NCI-H460 (cell line): ENCODE measurements at places on chromosomes 1 and 21. TPM values are rescaled to one million over a fixed set of nuclear protein-coding genes. Genes with fewer than 3 reads are reported as not detected.

DNA sequence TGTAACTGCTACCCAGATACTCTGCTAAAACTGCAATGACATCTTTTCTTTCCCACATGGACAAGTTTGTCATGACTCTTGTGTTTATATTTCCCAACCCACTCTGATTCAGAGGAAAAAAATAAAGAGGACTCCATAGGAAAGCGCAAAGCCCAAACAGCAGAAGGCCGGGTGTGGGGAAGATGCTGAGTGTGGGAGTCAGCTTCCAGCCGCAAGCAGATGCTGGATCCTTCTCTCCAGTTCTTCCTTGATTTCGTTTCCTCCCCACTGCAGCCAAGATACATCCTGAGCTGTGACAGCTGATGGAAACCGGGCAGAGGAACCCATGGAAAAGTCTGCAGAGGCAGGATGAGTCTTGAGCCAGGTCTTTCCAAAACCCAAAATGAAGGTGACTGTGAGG, 498.2 kb downstream of the PLPP3 start:
- DNase-seq: no peak

DNA sequence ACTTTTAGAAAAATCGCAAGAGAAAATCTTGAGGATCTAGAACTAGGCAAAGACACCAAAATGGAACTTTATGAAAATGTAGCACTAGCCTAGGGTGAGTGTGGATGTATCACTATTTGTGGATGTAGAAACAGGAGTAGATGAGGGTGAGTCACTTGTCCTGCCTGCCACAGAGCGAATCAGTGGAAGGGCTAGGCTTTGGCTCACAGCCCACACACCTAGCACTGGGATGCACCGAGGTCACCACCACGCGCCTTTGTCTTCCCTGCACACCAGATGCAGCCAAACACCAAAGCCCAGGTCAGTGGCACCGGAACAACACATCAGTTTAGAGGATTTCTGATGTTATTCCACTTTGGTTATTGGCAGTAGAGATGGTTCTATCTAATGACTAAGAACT, 38.2 kb downstream of the PKNOX1 start:
- no peak for DNase-seq

The DDR2 gene
- 0.61 and 0.77 TPM in 2 replicates for total RNA-seq

The RGS4 gene
- total RNA-seq: not detected in 2 replicates

The CNIH3 gene
- 0.12 TPM in 1 of 2 replicates, not detected in the other for total RNA-seq
